ENCODE measurements at places on chromosomes 2 and 18. TPM values are rescaled to one million over a fixed set of nuclear protein-coding genes. Genes with fewer than 3 reads are reported as not detected.

DNA sequence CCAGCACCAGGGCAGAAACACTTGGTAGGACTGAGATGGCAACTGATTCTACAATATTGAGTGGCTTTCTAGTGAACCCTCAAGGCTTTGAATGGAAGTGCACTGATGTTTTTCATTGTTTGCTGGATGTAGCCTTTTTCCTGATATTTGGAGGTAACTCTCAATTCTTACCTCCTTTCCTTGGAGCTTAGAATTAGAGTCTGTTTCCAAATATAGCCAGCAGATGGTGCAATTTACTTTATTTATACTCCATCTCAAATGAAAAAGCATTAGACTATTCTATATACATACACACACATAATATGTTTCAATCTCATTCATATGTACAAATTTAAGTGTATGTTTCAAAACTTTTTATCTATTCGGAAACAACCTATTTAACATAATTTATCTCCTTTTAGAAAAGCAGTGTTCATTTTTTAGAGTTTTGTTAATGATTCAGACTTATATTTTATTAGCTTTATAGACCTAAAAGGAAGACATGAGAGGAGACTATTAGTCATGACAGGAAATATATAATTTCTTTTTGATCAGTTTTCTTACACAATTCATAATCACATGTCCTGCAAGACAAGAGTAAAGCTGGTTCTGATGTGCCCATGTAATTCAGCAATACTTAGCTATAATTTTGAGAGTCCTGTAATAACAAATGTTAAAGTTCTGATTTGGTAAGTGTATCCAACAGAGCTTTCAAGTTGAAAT, 124.8 kb downstream of the NUP35 start:
- no peak for DNase-seq

The UGT1A3 gene
- not detected for total RNA-seq

DNA sequence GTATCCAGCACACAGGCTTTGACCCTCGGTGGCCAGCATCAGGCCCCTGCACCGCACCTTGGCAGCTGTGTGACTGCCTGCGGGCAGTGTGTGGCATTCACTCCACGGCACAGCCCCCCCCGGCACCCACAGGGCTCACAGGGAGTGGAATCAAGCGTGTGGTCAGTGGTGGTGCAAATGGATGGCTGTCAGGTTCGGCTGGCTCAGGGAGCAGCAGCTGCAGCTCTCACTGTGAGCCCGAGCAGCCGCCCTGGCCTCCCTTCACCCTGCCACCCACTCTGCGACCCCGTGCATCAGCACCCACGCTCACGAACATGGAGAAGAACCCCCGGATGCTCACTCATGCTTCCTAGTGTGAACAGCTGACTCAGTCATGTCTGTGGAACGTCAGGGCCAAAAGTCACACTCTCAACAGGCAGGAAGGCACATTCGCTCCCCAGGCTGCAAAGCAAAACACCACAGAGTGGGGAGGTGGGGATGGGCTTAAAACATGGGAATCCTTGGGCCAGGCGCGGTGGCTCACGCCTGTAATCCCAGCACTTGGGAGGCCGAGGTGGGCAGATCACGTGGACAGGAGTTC, 41.5 kb upstream of the GPC1 start:
- DNase-seq, result no peak

The GALNT5 gene
- 0.20 TPM for total RNA-seq

DNA sequence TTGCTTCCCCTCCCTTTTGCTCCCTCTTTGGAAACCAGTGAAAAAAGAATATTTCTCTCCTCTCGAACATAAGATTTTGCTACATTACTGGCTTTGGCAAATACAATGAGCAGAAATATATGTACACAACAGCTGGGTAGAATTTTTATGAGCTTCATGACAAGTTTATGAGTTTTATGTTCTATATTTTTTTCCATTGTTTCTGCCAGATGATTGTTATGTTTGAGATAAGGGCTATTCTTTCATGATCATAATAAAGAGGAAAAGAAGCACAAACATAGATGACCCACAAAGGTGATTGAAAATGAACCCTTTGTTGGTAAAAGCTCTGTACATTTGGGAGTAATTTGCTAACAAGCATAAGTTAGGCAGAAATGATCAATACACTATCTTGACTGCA, 14.8 kb upstream of the TFPI start:
- DNase-seq, result no peak

The SCYGR3 gene
- not detected for total RNA-seq

The ASB3 gene
- 11.4 TPM for total RNA-seq

The RBBP8 gene
- 7.2 TPM for total RNA-seq

DNA sequence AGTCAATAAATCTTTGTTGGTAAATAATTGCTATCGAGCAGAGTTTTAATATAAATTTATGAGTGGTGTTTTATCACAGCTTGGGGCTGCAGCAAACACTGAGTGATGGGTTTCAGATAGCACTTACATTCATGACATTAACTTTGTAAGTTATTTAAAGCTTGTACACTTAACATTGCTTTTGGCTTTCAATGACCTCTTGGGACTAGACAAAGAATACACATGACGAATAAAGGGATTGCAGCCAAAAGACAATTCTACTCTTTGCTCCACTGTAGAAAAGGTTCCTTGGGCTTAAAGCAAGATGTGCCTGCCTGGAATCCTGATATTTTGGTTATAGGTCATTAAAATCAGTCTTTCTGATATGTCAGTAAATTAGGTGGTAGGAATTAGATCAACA, 299.5 kb downstream of the GBX2 start:
- DNase-seq, result no peak

The RAB6C gene
- not detected for total RNA-seq

DNA sequence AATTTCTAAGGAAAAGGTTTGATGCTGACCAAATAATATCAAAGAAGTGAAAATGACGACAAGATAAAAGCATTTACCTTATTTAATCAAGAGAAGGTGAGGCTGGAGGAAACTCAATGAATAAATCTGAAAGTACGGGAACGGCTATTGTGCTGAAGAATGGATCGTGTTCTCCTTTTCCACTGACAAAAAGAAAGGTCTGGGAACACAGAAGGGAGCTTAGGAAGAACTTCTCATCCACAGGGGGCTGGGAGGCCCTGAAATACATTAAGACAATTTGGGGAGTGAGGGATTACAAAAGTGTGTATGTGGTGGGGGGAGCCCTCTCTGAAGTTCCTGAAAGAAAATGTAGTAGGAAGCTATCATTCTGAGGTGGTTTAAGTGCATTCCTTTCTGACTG, 582.3 kb downstream of the SLC4A3 start:
- DNase-seq, result no peak

The CAPN14 gene
- 0.16 TPM for total RNA-seq

GRCh38 chr18:13265008-13265910, 46.7 kb downstream of the LDLRAD4 start:
- peak; percentile 56 for DNase-seq

GRCh38 chr2:17719562-17720371, 33.8 kb downstream of the SMC6 start:
- DNase-seq, result no peak

The HOXD10 gene
- total RNA-seq, result not detected

GRCh38 chr2:67389286-67389685, 7.8 kb upstream of the ETAA1 start:
- no peak for DNase-seq

- DNase-seq, result no peak
Observed at GRCh38 chr2:124316133-124316532, 291.0 kb downstream of the CNTNAP5 start.

- no peak for DNase-seq
Observed at GRCh38 chr2:105062158-105062557, 24.3 kb downstream of the MRPS9 start.

GRCh38 chr2:9174771-9175437, 31.7 kb upstream of the ASAP2 start:
- DNase-seq, result no peak

The TUBB8B gene
- not detected for total RNA-seq

DNA sequence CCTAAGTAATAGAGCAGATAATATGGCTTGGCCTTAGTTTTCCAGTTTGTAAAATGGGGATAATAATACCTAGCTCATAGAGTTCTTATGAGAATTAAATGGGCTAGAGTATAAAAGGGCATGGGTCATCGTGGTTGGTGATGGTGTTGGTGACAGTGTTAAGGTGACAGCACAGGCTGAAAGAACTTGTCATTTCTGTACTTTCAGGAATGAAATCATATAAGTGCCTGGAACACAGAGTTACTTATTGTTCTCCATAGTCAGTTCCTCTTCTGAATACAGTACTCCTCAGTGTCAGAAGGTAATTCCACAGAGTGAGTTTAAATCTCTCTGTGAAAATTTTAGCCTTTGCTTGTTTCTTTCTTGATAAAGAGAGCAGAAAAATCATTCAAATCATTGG, 42.4 kb downstream of the KIF5C start:
- DNase-seq, result no peak

DNA sequence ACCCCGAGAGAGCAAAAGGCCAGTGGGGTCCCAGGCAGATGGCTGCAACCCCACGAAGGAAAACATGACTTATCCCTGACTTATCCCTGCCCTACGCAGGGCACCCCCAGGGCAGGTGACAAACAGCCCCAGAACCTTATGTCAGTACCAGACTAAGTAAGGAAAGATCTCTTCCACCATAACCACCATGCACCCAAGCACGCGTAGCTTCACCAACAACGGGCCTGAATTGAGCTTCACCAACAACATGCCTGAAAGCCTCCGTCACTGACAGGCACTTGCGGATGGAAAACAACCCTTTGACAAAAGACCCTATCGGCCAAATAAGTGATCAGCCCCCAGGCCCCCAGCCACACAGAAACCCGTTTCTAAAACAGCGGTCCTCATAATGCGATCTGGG, 34.1 kb downstream of the HDAC4 start:
- no peak for DNase-seq

GRCh38 chr18:46008531-46008930, 41.4 kb upstream of the EPG5 start:
- DNase-seq, result no peak

DNA sequence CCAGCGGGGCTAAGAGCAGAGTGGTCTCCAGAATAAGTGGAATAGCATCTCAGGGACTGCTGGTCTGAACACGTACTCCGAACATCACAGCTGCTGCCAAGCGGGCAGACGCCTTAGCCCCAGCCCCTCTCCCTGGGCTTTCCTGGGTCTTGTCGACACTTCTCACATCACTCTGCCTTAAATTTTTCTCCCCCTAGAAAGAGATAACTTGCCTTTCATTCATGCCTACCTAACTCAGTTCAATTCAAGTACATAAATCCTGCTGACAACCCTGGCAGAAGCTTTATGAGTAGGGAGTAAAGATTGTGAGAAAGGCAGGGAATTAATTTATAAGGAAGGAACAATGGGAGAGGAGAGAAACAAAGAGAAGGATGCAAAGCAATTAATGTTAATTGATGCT, 202.9 kb upstream of the TNP1 start:
- no peak for DNase-seq

The MAP3K19 gene
- total RNA-seq, result not detected

The DSG4 gene
- not detected for total RNA-seq

GRCh38 chr2:44077942-44078511, 82.2 kb upstream of the LRPPRC start:
- DNase-seq, result no peak

GRCh38 chr18:58960946-58961722, 96.5 kb downstream of the ZNF532 start:
- no peak for DNase-seq

DNA sequence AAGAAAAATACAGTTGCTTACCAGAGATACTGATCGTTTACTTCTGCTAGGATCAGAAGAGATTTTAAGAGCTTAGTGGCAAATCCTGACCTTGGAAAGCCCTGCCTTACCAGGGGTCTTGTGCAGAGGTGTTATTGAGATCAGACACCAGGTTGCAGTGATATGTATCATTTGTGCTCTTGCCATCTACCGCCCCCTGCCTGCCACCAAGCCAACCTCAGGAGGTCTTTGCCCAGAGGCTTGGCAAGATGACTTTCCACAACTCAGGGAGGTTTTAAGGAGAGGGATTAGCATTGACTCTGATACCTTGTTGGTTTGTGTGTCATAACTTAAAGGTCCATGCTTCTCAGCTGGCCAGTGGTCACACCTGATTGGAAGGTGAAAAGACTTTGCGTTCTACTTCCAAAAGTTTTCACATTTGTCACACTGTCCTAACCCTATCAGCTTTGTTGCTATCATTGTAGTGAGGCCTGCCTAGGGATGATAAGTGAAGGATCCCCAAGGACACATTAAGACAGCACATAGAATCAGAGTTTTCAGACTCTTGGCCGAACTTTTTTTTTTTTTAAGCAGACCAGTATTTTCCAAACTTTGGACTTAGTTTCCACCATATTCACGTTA, 46.2 kb upstream of the MGAT5 start:
- no peak for DNase-seq

GRCh38 chr2:196987649-196988364, 61.3 kb upstream of the PGAP1 start:
- peak; percentile 68 for DNase-seq

The CRYBA2 gene
- total RNA-seq, result not detected

DNA sequence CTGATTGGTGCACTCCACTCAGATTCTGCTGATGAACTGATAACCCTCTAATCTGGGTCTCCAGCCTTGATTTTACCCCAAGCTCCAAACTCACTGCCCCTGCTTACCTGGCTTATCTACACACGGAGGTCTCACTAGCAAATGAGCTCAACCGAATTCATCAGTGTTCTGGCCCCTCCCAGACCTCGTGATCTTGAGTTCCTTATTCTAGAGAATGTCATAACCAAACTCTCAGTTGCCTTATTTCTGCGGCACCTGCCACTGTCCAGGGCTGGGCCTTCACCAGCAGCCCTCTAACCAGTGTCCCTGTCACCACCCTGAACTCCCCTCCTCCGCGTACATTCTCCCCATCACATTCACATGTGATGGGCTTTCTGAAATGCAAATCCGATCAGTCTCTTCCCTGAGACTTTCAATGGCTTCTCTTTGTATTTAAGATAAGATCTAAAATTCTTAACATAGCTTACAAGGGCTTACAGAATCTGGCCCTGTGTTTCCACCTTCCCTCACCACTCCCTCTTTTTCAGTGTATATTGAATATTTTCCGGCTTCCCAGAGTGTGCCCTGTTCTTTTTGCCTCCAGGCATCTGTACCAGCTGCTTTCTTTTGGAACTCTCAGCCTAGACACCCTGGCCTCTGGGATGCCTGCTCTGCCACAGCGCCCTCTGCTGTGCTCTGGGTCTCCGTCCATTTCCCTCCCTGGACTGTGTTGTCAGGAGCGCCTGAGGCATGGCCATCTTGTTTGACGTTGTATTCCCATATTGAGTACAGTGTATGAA, 31.1 kb downstream of the NAB1 start:
- DNase-seq, result no peak

The MC4R gene
- total RNA-seq, result not detected

- no peak for DNase-seq
Observed at GRCh38 chr2:70463997-70464396, 89.6 kb downstream of the TGFA start.

The C2orf66 gene
- total RNA-seq, result not detected

GRCh38 chr18:42906761-42907160, 208.7 kb downstream of the RIT2 start:
- DNase-seq, result no peak

The GLI2 gene
- total RNA-seq, result 3.5 TPM

- no peak for DNase-seq
Observed at GRCh38 chr2:72543497-72544216, 282.2 kb downstream of the EXOC6B start.

The SERPINB8 gene
- 8.4 TPM for total RNA-seq

DNA sequence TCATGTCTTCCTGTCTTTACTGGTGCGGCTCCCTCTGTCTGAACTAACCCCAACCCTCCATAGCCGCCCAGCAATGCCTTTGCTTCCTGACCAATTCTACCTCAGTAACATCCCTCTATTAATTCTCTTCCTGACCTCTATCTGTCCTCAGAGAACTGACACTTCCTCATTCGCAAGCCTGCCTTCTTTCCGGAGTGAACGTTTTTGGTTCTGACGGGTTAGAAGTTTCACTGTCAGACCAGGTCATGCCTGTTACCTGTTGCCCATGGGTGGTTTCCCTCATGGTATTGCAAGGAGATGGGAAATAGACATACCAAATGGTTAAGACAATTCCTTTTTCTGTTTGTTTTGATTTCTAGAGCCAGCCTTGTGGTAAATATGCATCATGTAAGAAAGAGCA, 453.4 kb upstream of the SLC14A2 start:
- DNase-seq, result no peak
